T-cell (primary cell): ENCODE measurements at places on chromosomes 1 and 21. TPM values are rescaled to one million over a fixed set of nuclear protein-coding genes. Genes with fewer than 3 reads are reported as not detected.

DNA sequence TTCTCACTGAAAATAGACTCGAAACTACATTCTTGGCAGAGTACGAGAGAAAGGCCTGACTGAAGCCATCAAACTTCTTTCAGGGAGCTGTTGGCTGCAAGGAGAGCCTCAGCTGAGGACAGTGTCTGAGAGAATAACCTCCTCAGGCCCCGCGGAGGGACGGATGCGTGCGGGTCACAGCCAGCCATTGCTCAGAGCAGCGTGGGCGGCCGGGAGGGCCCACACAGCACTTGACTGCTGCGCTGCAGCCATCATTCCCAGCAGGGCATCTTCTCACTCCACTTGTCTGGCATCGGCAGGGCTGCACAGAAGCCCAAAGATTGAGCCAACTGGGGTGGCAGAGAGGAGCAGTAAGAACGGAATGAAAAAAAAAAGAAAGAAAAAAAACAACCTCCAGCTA lies 113.5 kb downstream of the XCL2 start:
- no peaks in the 10 kb centered on the region for H3K27me3 ChIP-seq
- no peaks in the 10 kb centered on the region for H3K36me3 ChIP-seq
- H3K4me1 ChIP-seq: no peaks in the 10 kb centered on the region

Gene VN1R5
- not detected for total RNA-seq

Gene DENND2C
- 0.70 TPM for total RNA-seq

DNA sequence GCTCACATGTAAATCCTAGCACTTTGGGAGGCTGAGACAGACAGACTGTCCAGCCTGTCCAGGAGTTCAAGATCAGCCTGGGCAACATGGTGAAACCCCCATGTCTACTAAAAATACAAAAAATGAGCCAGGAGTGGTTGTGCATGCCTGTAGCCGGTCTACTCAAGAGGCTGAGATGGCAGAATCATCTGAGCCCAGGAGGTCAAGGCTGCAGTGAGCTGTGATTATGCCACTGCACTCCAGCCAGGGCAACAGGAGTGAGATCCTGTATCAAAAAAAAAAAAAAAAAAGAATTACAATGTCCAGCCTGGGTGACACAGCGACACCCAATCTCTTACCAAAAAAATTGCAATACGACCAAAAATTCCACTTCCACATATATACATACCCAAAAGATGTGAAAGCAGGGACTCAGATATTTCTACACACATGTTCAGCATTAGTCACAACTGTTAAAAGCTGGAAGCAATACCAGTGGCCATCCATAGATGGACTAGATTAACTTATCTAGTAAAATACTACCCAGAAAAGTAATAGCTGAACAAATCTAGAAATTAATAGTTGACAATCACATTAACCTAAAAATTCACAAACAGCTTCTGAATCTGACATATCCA lies 49.2 kb downstream of the ASH1L start:
- H3K4me1 ChIP-seq: peaks cover 3% of the 10 kb centered on the region
- H3K36me3 ChIP-seq: peaks cover 2% of the 10 kb centered on the region
- H3K4me3 ChIP-seq: no peak overlapping the region
- H3K27ac ChIP-seq: no peak overlapping the region
- H3K27me3 ChIP-seq: no peaks in the 10 kb centered on the region
- DNase-seq: no peak

Gene PRAMEF8
- total RNA-seq: not detected

DNA sequence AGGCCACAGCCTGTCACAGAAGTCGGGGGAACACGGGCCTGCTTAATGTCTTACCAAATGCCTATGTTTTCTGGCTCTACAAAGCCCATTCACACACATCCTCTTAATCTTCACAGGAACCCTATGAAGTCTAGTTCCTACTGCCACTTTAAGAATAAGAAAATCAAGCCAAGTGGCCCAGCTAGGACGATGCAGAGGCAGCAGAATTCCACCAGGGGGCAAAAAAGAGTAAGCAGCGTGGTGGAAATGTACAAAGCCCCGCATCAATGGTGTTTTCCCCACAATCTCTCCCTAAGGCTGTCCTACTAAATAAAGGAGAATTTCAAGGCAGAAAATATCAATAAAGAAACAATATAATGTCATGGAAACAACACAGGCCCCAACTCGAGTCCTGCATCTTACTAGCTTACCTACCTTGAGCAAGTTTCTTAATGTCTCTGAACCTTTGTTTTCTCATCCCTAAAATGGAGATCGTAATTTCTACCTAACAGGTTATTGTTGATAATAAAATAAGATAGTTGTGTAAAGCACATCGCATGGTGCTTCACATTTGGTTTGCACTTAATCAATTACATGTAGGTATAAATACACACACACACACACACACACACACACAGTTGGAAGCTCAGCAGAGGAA lies 21.4 kb downstream of the SEC16B start:
- H3K4me3 ChIP-seq: no peak overlapping the region
- no peaks in the 10 kb centered on the region for H3K4me1 ChIP-seq
- DNase-seq: no peak
- H3K36me3 ChIP-seq: no peaks in the 10 kb centered on the region

DNA sequence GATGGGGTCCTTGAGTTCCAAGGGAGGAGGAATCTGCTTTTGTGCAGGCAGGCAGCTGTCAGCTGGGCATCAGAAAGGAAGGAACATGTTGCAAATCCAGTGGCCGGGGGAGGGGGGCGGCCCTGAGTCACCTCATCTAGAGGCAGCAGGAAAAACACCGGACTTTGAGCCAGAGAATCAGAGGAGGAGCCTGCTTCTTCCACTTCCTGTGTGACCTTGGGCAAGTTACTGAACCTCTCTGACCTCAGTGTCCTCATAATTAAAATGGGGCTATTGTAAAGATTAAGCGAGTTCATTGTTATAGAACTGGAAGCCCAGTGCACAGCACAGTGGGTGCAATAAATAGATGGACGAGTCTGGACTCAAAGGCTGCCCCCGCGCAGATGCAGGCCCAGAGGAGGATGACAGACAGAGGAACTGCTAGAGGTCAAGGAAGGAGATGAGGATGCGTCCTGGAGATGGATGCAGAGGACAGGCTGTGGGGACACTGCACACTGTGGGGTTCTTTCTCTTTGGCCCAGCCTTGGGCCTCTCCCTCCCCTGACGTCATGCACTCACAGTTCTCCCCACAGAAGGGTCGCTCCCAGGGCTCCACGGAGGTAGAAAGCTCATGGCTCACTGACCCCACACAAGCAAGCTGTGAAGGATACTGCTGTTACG lies 714.3 kb downstream of the MATN1 start:
- no peaks in the 10 kb centered on the region for H3K4me1 ChIP-seq
- H3K4me3 ChIP-seq: no peak overlapping the region
- peaks cover 26% of the 10 kb centered on the region for H3K27me3 ChIP-seq
